NCI-H1417 (cell line): ENCODE measurements at places on chromosomes 11 and 22.

GRCh38 chr11:61958590-61958989 lies 8.4 kb downstream of the BEST1 start:
- DNase-seq, result no peak

- no peak for DNase-seq
These were observed 29.0 kb upstream of the CARD16 start for GRCh38 chr11:105074166-105074530.

GRCh38 chr22:48152164-48152775 lies 1389.8 kb downstream of the TBC1D22A start:
- DNase-seq, result no peak

- DNase-seq, result peak; percentile 87
These were observed 14.2 kb downstream of the TP53I11 start for GRCh38 chr11:44936525-44936924.

DNA sequence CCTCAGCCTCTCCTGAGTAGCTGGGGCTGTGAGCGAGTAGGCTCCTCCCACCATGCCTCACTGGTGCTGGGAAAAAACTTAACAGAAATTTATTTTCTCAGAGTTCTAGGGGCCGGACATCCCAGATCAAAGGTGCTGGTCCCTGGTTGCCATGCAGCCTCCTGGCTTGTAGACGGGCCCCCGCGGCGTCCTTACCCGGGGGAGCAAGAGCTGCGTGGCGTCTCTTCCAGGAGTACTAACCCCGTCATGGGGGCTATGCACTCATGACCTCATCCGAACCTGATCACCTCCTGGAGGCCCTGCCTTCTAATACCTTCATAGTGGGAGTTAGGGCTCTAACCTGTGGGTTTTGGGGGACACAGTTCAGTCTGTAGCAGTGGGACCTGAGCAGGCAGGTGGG lies 2.6 kb downstream of the TRABD start:
- DNase-seq, result no peak

- peak; percentile 17 for DNase-seq
These were observed 43.3 kb upstream of the SYT9 start for GRCh38 chr11:7208391-7208790.

GRCh38 chr11:62439785-62440602 lies 21.2 kb downstream of the SCGB1A1 start:
- no peak for DNase-seq

DNA sequence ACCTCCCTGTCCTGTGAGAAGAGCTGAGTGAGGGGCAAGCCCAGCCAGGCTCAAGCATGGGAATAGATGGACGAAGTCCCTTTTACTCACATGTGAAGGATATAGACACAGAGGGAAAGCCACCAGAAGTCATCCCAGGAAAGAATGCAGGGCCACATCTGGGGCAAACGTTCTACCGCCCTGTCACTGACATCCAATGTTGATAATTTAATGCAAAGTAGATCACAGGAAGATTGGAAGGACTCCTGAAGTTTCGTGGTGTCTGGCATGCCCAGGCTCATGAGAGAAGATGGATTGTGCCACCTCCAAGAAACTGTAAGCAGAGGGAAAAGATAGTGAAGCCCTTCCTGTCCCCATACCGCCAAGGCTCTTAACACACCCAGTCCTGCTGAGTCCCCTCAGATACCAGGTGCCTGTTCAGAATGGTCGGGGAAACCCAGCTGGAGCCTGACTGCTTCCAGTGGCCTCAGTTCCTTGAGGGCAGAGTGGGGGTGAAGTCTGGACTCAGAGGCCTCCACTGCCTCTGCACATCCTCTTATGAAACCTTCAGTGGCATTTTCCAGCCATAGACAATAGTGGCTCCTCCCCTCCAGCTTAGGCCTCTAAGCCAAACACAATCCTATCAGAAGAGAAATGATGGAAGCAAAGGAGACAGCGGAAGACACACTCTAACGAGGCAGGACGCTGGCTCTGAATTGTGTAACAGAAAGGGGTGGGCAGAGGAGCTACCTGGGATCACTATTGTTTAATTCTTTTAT lies 7.5 kb upstream of the STK33 start:
- DNase-seq, result no peak

DNA sequence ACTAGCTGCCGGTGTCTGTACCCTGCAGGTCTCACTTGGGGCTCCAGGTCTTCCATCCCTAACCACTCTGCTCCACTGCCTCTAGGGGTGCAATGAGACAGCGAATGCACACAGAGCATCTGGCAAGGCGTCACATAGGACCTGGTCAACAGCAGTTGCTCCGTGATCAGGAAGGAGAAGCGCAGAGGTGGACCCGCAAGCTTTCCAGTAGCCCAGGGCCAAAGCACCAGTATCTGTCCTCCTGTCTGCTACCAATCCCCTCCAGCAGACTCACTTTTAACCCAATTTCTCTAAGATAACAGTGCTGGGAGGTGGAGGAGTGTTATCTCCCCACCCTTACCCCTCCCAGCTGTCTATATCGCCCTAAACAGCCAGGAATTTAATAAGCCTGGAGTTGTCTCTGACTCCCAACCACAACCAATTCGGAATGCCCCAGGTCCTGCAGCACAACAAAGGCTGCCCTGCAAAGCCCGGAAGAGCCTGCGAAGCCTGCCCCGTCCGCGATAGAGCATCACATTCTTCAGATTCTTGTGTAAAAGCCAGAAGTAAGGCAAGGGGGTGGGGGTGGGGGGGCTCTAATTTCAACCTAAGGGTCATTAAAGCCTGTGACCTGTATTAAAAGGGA lies 19.3 kb downstream of the MYH9 start:
- no peak for DNase-seq

DNA sequence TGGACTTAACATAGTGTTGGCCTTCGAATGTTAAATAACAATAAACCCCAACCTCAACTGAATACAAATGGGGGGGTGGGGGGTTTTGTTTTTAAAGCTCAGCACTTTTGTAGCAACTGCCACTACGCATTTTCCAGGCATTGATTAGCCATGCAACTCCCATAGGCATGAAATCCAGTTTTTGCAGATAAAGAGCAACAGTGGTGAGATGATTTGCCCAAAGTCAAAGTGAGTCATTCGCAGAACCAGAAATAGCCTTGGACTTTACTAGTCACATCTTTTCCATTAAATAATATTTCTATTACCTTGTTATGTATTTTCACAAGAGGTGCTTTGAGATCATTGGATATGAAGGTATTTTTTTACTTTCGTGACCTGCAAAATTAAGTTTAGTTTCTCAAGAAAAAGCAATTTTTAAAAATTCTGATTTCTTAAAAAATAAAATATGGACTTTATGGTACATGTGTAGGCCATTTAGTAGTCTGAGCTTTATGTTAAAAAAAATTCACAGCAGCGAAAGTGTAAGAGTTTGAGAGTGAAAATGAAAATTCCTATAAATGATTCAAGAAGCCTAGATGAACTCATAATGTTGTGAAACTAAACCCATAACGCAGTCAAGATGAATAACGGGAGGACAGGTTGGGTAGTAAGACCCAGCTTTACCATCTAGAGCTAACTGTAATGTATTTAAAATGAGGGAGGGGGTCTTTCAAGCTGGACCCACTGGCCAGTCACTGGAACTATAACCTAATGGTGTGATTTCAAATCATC lies 1.9 kb upstream of the PHF21A start:
- peak; percentile 63 for DNase-seq

DNA sequence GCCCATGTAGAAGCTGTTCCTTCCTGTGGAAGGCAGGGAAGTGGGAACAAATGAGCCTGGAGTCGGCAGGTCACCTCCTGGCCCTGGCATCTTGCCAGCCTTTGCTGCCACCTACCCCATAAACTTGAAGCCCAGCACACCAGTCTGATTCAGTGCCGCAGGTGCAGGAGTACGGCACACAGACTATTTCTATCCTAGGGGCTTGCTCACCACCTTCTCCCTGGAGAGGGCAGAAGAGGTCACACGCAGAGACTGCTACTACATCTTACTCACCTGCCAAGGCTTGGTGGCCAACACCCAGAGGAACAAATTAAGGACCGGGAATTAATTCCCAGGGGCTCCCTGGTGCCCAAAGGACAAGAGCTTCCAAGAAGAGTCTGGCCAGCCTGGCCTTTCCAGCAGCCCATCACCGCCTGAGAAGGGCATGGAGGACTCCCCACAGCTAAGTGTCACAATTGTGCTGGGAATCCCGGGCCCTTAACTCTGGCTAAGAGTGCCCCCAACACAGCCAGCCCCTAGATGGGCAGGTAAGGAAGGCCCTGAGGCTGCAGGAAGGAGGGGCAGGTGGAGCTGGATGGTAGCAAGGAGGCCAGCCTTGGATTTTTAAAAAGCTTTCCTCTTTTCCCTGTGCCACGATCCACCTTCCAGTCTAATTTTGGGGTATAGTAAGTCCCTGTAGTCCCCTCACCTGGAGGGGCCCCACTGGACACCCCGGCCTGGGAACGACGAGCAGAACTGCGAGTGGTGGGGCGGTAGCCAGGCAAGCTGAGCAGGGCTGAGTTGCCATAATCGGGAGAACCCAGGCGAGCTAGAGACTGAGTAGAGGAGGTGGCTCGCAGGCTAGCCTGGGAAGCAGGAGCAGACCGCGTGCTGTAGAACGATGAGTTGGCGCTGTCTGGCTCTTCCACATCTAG lies 6.9 kb downstream of the IL18BP start:
- no peak for DNase-seq

- DNase-seq, result peak; percentile 57
These were observed 31.7 kb downstream of the FAM181B start for GRCh38 chr11:82701847-82702520.

DNA sequence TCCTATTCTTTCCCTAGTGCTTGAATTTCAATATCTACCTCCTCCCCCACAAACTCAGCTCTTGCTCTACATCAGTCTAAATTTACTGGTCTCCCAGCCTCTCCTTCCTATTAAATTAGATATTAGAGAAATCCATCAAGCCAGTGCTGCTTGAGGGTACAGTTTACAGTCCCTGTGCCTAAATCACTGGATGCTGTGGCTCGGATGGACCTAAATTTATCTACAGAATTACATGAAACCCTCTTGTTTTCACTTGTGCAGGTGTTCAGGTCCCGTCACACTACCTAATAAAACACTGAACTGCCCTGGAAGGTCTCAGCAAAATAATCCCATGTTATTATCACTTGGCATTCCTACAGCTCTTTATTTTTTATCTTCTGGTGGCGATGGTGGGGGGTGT lies 134.7 kb upstream of the E2F8 start:
- no peak for DNase-seq

DNA sequence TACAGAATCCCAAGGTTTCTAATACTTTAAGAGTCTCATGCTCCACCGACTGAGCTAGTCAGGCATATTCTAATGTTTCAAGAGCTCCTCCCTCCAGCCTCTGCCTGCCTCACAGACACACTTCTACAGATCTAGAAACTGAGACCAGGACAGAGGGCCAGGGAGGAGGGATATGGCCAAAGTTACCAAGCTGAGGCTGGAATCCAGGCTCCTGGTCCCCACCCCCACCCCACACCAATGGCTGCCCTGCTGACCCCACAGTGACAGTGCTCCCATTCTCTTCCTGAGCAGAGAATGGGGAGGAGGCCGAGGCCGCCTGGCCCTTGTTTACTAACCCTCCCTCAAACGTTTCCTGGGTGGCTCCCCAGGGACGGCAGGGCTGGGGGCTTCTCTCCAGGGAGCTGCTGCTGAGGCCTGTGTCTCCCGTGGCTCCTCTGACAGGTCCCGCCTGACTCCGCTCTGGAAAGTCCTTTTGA lies 2.2 kb downstream of the PLEKHB1 start:
- DNase-seq, result peak; percentile 30

GRCh38 chr11:134784568-134784967 lies 372.5 kb upstream of the B3GAT1 start:
- DNase-seq, result no peak

GRCh38 chr11:83558281-83558680 lies 272.1 kb upstream of the CCDC90B start:
- DNase-seq, result no peak

DNA sequence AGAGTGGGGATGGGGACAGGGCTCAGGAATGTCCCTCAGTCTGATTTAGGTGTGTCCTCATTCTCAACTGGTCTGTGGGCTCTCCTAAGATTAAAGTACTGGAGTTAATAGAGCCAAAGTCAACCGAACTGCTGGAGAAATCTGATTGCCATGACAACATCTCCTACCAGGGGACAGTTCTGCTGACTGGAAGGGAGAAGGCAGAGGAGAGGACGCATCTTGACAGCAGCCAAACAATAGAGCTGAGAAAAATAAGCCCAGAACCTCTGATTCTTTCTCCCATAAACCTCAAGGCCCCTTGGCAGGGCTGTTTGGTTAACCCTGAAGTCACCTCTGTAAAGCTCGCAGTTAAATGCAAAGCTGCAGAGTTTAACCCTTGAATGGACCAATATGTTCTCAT lies 2.8 kb downstream of the KCTD14 start:
- no peak for DNase-seq

- DNase-seq, result no peak
These were observed 2.3 kb upstream of the SEC14L3 start for GRCh38 chr22:30474121-30474520.

- DNase-seq, result no peak
These were observed 29.4 kb downstream of the SIK2 start for GRCh38 chr11:111631666-111632039.

DNA sequence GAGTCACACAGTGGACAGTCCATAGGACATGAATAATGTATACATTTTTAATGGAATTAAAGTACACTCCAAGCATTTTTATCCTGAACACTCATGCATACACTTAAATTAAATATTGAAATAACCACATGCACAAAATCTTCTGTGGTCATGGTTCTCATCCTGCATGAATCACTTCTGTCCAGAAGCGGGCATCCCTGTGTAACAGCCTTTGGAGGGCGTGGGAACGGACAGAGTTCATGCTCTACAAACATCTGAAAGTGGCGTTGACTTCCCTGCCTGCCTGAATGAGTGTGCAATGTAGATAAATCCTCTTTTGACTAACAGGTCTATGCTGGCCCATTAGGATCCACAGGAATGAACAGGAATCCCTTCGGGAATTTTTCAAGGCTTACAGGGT lies 780.2 kb downstream of the BRD1 start:
- no peak for DNase-seq

DNA sequence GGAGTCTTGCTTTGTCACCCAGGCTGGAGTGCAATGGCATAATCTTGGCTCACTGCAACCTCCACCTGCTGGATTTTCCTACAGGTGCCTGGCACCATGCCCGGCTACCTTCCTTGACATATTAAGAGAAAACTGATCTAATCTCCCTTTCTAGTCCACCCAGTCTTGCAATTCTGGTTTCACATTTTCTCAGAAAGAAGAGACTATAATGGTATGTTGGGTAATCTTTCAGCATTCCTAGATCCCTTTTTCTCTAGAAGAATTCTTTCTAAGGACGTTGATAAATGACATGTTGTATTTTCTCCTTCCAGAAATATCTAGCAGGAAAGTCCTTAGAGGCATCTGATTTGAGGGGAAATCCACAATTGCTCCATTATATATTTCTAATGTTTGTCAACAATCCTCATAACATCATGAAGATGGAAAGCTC lies 10.4 kb upstream of the HSPA8 start:
- DNase-seq, result peak; percentile 18

DNA sequence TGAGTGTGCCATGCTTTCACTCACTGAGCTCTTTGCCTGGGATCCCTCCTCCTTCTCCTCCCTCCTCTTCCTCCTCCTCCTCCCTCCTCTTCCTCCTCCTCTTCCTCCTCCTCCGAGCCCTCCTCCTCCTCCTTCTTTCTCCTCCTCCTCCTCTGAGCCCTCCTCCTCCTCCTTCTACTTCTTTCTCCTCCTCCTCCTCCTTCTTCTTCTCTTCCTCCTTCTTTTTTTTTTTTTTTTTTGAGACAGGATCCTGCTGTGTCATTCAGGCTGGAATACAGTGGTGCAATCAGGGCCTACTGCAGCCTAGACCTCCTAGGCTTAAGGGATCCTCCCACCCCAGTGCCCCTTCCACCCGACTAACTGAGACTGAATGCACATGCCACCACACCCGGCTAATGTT lies 62.3 kb downstream of the DEUP1 start:
- DNase-seq, result no peak

- DNase-seq, result no peak
These were observed 109.4 kb upstream of the ANO1 start for GRCh38 chr11:69968396-69969347.

- DNase-seq, result no peak
These were observed 67.0 kb downstream of the MIAT start for GRCh38 chr22:26724414-26724813.
